ENCODE measurements at places on chromosomes 11 and 22. TPM values are rescaled to one million over a fixed set of nuclear protein-coding genes. Genes with fewer than 3 reads are reported as not detected.
A peak's percentile ranks its signal among the peaks of the same experiment; 100 is the strongest.

AP1B1 gene
- 104 TPM for total RNA-seq

GRCh38 chr11:61266602-61267001, 25.6 kb downstream of the PGA5 start:
- no peaks in the 10 kb centered on the region for H3K36me3 ChIP-seq
- H3K4me1 ChIP-seq, result no peaks in the 10 kb centered on the region
- no peak overlapping the region for H3K4me3 ChIP-seq
- no peaks in the 10 kb centered on the region for H3K27me3 ChIP-seq
- H3K27ac ChIP-seq, result no peak overlapping the region

- DNase-seq, result no peak
- H3K36me3 ChIP-seq, result no peaks in the 10 kb centered on the region
- no peak overlapping the region for H3K27ac ChIP-seq
- H3K4me3 ChIP-seq, result no peak overlapping the region
- H3K4me1 ChIP-seq, result no peaks in the 10 kb centered on the region
- H3K27me3 ChIP-seq, result no peaks in the 10 kb centered on the region
Measured at GRCh38 chr11:127376301-127376700, 375.7 kb upstream of the KIRREL3 start.

DNA sequence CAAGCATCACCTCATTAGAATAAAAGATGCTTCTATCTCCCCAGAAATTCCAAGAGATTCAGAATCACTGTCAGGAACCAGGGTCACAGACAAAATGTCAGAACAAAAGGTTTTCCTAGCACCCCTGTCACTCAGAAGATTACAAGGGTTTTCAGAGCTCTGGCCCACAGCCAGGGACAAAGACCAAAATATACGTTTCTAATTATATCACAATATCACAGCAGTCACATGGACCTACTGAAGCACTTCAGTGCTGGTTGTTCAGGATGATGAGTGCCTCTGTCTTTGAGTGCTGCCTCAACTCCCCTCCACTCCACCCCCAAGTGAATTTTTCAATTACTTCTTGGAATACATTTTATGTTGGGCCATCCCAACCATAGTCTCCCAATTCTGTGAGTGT, 21.9 kb upstream of the RTL6 start:
- no peaks in the 10 kb centered on the region for H3K36me3 ChIP-seq
- no peaks in the 10 kb centered on the region for H3K4me1 ChIP-seq
- H3K4me3 ChIP-seq, result no peak overlapping the region
- DNase-seq, result no peak
- no peak overlapping the region for H3K27ac ChIP-seq

DNA sequence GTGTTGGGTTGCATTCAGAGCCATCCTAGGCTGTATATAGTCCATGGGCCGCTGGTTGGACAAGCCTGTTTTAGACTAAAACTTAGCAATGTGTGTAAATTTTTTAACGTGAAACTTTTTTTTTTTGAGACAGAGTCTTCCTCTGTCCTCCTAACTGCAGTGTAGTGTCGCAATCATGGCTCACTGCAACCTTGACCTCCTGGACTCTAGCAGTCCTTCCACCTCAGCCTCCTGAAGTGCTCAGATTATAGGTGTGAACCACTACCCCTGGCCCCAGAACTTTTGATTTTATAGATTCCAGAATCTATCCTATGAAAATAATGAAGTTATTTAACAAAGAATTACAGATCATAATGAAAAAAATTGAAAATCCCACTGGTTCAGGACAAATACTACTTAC, 29.9 kb upstream of the PANX2 start:
- H3K27me3 ChIP-seq, result no peaks in the 10 kb centered on the region
- no peak overlapping the region for H3K4me3 ChIP-seq
- H3K4me1 ChIP-seq, result peaks cover 18% of the 10 kb centered on the region

- H3K4me3 ChIP-seq, result no peak overlapping the region
- DNase-seq, result no peak
- H3K4me1 ChIP-seq, result no peaks in the 10 kb centered on the region
- no peaks in the 10 kb centered on the region for H3K27me3 ChIP-seq
- no peak overlapping the region for H3K27ac ChIP-seq
Measured at GRCh38 chr22:20582520-20583361, 75.3 kb downstream of the MED15 start.

DNA sequence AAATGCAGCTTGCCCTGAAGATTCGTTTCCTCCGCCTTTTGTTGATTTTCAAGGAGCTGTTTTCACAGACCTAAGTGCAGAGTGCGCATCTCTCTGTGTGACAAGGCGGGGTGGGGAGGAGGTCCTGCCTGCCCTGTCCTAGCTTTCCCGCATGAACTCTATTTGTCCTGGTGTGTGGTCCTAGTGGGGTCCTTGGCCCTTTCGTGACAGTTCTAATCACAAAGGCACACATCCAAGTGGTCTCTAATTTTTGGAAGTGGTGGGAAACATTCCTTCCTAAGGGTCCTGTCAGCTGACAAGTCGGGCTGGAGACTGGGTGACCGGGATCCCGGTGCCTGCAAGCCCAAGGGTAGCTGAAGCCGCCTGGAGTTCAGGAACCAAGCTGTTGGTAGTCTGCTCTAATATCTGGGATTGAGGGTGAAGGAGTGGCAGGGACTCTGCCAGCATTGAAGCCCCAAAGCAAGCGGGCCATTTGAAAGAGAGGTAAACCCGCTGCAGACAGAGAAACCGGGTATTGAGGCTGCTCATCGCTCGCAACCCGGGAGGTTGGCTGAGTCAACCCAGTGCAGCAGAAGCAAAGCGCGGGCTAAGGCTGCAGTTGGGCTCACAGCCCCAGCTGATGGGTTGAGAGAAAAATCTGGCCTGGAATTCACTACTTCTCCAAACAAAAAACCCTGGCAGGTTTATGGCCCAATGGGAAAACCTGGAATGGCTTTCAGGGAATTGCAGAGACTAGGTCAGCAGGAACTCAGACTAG, 28.1 kb upstream of the FBXO3 start:
- no peak overlapping the region for H3K27ac ChIP-seq
- H3K27me3 ChIP-seq, result no peaks in the 10 kb centered on the region
- H3K4me3 ChIP-seq, result no peak overlapping the region
- peak; percentile 23 for DNase-seq

Measured in prostate gland (tissue), 2 donors.